Fibroblast of pulmonary artery (primary cell): ENCODE measurements at places on chromosomes 6 and 20.

GRCh38 chr6:152355166-152355565 is 282.0 kb downstream of the SYNE1 start:
- no peak for DNase-seq

- DNase-seq, result no peak
These were observed 365.9 kb downstream of the TAF4 start for GRCh38 chr20:61699495-61700374.

GRCh38 chr6:74976026-74976425 is 229.8 kb downstream of the COL12A1 start:
- no peak for DNase-seq

DNA sequence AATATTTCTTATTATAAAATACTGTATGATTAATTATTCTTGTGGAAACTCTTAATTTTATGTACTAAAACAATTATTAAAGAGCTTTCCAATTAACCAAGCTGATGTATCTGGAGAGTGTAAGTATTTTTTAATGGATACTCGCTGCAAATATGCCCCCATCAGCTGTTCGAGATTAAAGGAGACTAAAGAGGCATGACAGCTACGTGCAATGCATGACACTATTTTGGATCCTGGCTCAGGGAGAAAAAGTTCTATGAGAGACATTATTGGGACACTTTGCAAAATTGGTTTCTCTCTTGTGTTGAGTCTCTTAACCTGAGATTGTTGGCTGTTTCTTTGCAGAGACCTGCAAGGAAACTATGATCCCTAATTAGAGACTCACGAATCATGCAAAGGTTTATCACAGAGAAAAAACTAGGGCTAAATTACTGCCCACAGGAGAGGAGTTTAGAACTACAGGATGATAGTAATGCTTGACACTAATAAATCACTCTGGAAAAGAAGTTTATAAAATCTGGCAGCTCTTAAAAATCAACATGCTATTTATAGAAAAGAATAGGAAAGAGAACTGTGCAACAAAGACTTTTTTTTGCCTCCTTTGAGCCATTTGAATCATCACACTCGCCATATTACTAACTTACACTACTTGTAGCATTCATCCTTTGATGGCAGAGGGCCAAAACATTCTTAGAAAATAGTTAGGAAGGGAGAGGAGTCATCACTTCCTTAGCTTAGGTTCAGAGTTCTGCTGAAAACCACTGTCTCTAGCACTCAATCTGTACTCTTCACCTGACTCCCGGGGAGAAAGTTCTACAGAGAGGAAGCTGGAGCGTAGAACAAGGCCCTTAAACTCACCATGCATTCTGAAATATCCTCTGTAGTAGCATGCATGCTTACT is 25.3 kb downstream of the NRN1 start:
- DNase-seq, result no peak

DNA sequence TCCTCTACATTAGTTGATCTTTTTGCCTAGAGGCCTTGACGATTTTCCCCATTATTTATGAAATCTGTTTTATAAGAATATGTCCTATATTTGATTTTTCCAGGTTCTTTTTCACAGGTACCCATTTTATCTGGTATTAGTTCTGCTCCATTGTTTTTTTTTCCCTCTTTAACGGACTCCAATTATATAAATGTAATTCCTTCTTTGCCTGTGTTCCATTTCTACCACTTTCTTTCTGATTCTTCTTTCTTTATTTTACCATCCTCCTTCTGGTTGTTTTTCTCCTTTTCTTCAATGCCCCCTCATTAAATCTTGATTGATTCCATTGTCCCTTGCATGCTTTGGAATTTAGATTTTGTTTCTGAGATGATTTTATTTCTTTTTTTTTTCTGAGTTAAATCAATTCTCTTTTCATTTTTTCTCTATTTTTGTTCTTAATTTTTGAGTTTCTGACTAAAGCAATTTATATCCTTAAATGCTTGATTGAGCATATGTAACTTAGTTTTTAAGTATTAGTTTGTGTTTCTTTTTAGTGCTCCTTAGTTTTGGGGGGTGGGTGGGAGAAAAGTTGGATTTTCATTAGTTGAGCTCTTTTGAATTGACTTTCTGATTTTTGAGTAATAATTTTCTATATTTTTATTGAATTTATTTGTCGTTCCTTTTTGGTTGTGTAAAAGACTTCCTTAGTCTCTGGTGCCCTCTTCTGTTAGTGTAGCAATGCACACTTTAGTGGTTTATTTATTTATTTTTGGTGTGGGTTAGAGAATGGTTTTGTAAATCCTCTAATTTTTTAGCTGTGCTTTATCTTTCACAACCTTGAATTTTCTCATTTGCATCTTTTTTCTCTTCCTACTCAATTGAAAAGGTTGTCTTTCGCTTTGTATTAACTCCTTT is 140.8 kb downstream of the FARS2 start:
- DNase-seq, result peak; percentile 64

DNA sequence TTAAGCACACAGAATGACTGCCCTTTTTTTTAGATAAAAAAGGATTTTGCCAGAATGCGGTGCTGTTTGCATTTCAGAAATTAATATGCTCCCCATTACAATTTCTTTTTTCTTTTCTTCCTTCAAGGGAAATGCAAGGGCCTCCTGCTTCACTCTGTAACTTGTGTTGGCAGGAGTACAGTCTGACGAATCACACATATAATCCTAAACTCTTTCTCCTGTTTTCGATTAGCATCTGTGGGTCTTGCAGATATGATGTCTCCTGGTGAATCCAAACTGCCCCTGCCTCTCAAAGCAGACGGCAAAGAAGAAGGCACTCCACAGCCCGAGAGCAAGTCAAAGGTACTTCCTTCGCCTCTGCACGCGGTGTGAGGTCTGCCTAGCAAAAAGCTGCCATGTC is 149.5 kb downstream of the TMEM242 start:
- DNase-seq, result no peak

- no peak for DNase-seq
These were observed 207.5 kb upstream of the OPRM1 start for GRCh38 chr6:153831350-153832078.

DNA sequence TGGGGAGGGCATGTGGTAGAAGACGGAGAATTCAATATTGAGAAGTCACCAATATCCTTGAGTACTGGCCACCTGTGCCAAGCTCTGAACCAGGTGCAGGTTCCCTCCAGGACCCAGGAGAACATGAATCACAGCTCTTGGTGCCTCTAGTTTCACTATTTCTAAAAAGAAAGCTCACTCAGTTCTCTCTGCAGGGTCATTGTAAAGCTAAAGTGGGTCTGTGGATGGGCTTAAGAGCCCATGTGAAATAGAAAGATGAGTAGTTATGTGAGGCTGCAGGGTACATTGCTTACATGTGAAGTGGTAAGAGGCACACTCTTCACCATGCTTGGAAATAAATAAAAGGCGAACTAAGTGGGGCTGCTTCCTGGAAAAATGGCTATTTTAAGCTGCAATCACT is 43.6 kb downstream of the ZNF831 start:
- DNase-seq, result no peak

DNA sequence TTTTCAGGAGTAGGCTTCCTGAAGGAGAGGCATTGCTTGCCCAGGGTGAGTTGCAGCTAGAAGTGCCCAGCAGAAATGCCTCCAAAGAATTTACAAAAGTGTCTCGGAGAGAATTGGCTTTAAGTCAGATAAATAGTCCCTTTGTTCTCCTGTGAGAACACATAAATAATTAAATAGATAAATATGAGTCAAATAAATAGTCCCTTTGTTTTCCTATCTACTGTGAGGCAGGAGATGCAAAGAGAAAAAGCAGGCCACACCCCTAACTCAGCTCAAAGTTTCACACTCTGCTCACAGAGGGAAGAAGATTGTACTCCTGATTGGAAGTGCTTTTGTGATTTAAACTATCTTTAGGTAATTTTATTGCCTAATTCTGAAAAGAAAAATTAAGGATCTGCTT is 180.7 kb upstream of the PRSS16 start:
- DNase-seq, result no peak
